ENCODE measurements at places on chromosomes 6 and 20. TPM values are rescaled to one million over a fixed set of nuclear protein-coding genes. Genes with fewer than 3 reads are reported as not detected.

Gene MCCD1
- total RNA-seq = not detected

Gene NKAIN4
- not detected for total RNA-seq

Gene RAET1L
- total RNA-seq = 1.2 TPM

Gene F13A1
- total RNA-seq = 0.65 TPM

GRCh38 chr20:36467076-36467999 is 74.0 kb upstream of the MYL9 start:
- peak overlapping the region; percentile 29 for H3K27ac ChIP-seq
- H3K4me3 ChIP-seq = no peak overlapping the region
- H3K27me3 ChIP-seq = no peaks in the 10 kb centered on the region
- peaks cover 29% of the 10 kb centered on the region for H3K4me1 ChIP-seq
- H3K36me3 ChIP-seq = peaks cover 4% of the 10 kb centered on the region

- H3K4me1 ChIP-seq = no peaks in the 10 kb centered on the region
- no peaks in the 10 kb centered on the region for H3K36me3 ChIP-seq
- H3K27me3 ChIP-seq = no peaks in the 10 kb centered on the region
- no peak for DNase-seq
- no peak overlapping the region for H3K4me3 ChIP-seq
Observed at GRCh38 chr20:61841966-61842365, 223.7 kb downstream of the TAF4 start.

- H3K4me3 ChIP-seq = no peak overlapping the region
- no peaks in the 10 kb centered on the region for H3K4me1 ChIP-seq
- no peaks in the 10 kb centered on the region for H3K27me3 ChIP-seq
- H3K36me3 ChIP-seq = peaks cover 100% of the 10 kb centered on the region
- no peak overlapping the region for H3K27ac ChIP-seq
Observed at GRCh38 chr20:17947474-17947815, 21.1 kb downstream of the SNX5 start.
